Hematopoietic multipotent progenitor cell treated with erythropoietin and hydrocortisone succinate and interleukin-3 and kit ligand, for 15 days (in vitro differentiated cells): ENCODE measurements at places on chromosomes 7 and 10.

DNA sequence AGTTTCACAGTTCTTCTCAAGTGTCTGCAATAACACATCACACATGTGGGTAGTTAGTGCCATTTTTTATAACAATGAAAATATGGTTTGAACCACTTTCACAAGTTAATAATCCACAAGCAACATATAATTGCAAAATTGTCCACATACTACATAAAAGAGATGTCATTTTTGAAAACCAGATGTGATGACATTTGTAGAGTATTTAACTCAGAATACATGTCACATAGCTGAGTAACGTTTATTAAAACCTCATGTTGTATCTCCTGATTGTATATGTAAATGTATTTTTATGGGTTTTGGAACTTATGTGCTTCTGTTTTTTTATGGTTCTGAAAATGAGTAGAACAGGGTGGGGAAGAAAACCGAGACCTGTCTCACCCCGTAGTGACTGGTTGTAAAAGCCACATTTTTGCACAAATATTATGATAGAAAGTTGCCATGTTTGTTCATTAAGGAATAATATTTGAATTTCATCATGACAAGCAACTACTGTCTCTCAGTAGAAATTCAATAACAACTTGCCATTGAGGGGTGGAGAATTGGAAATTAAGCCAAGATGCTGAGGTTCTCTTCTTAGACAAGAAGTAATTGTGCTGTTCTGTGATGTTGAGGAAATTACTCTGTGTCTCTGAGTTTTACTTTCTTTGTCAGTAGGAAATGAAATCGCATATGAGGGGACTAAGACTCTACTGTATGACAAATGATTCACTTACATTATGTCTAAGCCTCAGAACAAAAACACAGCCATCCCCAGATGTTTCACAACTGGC is 29.2 kb upstream of the EGFR start:
- DNase-seq, result no peak

DNA sequence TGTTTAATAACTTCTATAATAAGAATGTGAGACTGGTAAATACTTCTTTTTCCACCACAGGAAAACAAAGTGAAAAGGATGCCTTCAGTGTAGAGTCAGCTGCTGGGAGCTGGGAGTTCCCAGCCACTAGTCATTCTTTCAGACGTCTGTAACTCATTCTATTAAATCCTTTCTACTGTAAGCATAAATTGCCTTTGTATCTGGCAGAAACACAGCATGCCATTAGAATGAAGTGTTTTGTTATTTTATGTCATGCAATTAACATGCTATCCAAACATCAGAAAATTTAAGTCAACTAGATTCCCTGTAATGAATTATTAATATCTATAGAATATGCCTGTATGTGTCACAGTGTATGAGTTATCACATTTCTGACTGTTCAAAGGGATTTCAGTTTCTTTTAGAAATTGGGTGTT is 14.3 kb downstream of the BPGM start:
- no peak for DNase-seq

GRCh38 chr10:95656291-95657164 is at the start of gene ALDH18A1:
ALDH18A1 (minus strand) TSS chr10:95656711; CDS start chr10:95653377, 3,334 bp downstream.
- peak; percentile 81 for DNase-seq

- no peak for DNase-seq
These were observed 1.1 kb upstream of the LBX1 start for GRCh38 chr10:101230183-101230917.

- no peak for DNase-seq
These were observed 141.6 kb downstream of the PRKAG2 start for GRCh38 chr7:151735186-151735850.

DNA sequence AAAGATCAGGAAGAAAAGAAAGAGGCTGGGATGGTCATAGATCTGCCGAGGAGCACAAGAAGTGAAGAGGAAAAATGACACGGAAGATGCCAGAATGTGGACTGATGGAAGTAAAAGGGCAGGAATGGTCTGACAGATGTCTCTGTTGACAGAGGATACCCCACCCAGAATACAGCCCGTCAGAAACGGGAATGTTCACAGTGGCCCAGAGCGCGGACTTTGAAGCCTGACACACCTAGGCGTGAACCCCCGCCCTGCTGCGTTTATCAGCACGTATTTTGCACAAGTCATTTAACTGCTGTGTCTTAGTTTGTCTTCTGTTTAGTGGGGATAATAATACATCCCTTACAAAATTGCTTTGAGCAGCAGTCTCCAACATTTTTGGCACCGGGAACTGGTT is 27.1 kb downstream of the AKR1B1 start:
- DNase-seq, result no peak

GRCh38 chr10:73863039-73863817 is 11.1 kb downstream of the CAMK2G start:
- DNase-seq, result no peak

- DNase-seq, result no peak
These were observed 448.5 kb downstream of the NXPH1 start for GRCh38 chr7:8881916-8882315.

DNA sequence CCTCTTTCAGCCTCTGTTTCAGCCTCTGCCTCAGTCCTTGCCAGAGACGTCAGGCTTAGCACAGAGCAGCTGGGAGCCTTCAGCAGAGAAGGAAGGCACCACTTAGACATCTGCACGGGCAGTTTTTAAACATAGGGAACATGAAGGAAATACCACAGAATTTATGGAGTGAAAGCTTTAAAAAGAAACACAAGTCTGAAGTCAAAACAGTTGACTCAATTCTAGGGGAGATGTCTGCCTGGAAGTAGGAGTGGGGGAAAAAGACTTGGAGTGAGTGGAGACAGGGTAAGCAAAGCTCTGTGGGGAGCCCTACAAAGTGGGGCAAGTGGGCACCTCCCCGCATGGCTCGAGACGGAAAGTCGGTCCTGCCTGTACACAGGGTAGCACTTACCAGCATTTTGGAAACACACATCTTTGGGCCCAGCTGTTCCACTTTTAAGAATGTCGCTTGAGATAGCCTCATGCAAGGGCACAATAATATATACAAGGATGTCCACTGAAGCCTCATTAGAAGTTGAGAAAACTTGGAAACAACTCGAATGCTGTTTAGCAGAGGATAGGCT is 5.0 kb upstream of the TBXAS1 start:
- no peak for DNase-seq

- DNase-seq, result no peak
These were observed 566.9 kb downstream of the TCERG1L start for GRCh38 chr10:130744631-130745030.

DNA sequence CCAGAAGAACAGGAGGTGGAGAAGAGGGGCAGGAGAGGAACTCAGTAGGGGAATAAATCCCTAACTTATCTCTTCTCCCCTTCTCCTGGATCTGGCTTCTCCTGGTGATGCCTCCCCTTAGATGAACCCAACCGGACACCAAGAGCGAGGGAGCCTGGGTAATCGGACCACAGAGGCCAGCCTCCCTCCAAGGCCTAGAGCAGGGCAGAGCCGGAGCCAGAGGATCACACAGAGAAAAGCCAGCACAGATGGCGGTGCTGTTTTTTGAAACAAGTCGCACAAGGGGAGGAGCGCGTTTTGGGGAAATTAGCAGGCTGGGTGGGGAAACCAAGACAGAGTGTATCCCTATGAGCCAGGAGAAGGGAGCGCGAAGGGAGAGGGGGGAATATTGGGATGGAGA is 4.9 kb upstream of the SRRM3 start:
- DNase-seq, result no peak

DNA sequence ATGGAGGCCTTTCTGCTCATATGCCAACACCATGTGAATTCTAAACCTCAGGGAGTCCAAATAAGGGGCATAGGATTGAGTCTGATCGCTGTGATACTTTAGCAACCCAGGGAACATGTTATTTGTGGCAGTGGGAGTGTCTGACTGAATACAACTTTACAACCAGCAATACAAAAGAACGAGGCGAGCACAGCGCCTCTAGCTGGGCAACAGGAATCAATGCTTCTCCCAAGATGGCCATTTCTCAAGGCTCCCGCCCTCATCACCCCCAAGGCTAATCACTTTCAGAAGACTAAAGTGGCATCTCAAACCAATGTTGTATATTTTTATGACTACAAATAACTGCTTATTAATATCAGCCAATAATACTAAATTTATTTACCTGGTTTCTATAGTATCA is 28.1 kb downstream of the YWHAG start:
- no peak for DNase-seq

DNA sequence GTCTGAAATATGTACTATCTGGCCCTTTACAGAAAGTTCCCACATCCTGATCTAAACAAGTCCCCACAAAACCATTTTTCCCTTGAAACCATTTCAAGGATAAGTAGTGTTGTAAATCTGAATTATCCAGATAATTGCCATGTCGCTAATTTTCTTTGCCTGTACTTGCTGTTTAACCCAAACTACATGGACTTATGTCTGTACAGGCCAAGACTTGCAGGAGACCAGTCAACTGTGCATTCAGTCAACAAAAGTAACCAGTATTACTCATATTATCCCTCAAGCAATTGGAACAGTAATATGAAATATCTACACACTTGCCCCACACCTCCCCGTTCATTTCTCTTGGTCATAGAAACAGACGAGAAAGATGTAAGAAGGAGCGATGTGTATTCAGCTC is 347.8 kb upstream of the NFE2L3 start:
- DNase-seq, result no peak

GRCh38 chr7:96126382-96126781 is 195.5 kb downstream of the SLC25A13 start:
- DNase-seq, result no peak

DNA sequence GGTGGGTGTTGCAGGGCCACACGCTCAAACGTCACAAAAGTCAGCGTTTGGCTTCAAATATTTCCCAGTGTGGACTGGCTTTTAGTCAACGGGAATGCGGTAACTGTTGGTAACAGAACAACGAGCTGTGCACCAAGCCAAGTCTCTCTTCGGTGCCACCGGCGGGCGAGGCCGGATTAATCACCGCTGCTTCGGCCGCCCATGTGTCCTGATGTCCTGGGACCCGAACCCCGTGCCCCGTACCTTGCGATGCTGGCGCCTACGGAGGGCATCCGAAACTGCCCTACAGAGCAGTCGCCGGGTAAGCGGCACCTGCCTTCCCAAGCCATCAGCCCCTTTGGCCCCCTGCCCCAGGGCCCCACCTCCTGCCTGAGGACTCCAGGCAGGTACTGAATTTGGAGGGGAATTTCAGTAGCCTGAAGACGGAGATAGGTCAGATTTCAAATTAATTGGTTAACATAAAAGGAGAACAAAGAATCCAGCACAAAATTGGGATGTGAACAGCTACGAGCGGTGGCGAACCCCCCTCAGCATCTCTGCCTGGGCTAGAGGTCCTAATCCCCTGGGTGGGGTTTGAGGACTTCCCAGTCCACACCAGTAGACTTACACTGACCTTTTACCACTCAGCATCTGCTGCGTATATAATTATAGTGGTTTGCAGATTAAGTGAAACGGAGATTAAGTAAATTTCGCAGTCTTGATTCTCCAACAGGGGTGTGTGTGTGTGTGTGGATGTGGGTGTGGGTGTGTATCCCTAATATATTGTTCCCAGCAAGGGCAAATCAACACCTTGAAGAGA is at the start of gene LRRC72:
Gene LRRC72 (plus strand): TSS at position 84 of the 799 bp plus-strand sequence. CDS start 128 bp downstream, at position 212.
- DNase-seq, result no peak

DNA sequence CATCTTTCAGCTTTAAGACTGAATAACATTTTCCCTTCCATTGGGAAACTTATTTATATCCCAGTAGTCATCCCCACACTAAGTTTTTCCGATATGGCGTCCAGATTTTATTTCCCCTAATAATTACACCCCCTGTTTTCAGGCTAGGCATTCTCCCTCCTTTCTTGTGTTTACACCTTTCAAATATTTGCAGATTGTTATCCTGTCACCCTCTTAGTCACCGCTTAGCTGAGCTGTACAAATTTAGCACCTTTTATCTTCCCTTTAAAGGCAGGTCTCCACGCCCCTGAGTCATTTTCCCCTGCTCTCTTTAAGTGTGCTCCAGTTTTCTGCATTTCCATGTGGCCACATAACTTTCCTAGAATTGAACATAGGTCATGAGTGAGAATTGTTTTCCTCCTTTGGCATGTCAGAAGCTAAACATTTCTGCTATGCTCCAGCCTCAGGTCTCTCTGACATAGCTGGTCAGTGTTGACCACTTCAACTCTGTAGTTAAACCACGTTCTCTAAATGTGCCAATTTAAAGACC is 47.4 kb downstream of the LRRC4 start:
- peak; percentile 22 for DNase-seq

GRCh38 chr10:129191797-129192196 is 275.2 kb upstream of the MGMT start:
- no peak for DNase-seq

GRCh38 chr10:48580236-48580635 is 24.6 kb downstream of the ARHGAP22 start:
- DNase-seq, result no peak

DNA sequence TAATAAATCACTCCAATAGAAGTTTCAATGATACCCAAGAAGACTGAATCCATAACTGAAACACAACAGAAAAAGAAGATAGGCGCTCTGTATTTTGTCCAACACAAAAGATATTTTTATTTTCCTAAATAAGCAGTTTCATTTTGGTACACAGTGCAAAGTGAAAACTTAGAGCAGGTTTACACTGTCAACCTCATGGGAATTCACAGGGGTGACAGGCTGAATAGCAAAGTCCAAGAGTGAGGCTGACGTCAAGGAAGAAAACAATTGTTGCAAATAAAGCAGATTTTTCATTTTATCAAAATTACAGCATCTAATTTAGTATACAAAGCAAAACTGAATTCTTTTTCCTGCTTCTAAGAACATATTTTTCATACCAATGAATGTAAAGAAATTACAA is 28.6 kb downstream of the NAMPT start:
- no peak for DNase-seq

GRCh38 chr7:151244196-151244840 is 4.2 kb downstream of the SMARCD3 start:
- peak; percentile 70 for DNase-seq

DNA sequence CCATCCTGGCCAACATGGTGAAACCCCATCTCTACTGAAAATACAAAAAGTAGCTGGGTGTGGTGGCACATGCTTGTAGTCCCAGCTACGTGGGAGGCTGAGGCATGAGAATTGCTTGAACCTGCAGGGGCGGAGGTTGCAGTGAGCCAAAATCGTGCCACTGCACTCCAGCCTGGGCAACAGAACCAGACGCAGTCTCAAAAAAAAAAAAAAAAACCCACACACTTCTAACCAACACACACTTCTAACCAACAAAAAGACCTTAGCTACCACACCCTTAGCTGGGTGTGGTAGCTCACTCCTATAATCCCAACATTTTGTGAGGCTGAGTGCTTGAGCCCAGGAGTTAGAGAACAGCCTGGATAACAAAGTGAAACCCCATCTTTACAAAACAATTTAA is 33.9 kb upstream of the SPOCK2 start:
- no peak for DNase-seq

DNA sequence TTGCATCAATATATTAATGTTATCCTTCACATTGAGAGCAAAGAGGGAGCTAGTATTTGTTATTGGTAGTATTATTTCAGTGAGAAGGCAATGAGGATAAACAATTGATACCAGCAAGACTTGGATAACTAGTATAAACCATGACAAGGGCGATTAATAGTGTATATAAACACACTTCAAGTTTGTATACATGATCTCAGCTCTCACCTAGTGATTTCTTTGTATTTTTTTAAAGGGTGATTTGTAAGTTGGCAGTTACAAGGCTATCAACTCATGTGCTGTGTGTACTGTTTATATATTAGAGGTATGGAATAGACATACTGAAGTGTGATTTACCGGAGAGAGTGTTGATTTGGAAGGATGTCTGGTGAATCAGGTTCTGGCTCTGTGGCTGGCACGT is 88.0 kb downstream of the SNX10 start:
- DNase-seq, result no peak
